ENCODE measurements at places on chromosomes 2 and 18.

- no peak for DNase-seq
Observed at GRCh38 chr2:13180729-13181128, 464.0 kb downstream of the TRIB2 start.

DNA sequence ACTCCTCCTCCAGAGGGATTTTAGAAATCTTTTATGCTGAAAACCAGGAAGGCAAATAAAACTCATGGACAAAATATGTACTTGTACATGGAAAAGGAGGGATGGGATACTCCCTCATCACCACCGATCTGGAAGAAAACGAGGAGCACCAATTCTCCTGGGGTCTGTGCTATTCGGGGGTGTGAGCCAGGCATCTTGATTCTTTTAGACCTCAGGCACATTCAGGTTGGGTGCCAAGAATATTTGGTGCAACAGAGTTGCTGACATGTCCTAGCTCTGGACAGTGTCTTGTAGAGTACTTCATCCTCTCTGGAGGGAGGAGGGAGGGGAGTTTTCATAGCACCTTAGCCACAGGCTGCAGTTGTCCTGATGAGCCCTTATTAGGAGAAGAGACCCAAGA lies 163.0 kb downstream of the PRKCE start:
- no peak for DNase-seq

DNA sequence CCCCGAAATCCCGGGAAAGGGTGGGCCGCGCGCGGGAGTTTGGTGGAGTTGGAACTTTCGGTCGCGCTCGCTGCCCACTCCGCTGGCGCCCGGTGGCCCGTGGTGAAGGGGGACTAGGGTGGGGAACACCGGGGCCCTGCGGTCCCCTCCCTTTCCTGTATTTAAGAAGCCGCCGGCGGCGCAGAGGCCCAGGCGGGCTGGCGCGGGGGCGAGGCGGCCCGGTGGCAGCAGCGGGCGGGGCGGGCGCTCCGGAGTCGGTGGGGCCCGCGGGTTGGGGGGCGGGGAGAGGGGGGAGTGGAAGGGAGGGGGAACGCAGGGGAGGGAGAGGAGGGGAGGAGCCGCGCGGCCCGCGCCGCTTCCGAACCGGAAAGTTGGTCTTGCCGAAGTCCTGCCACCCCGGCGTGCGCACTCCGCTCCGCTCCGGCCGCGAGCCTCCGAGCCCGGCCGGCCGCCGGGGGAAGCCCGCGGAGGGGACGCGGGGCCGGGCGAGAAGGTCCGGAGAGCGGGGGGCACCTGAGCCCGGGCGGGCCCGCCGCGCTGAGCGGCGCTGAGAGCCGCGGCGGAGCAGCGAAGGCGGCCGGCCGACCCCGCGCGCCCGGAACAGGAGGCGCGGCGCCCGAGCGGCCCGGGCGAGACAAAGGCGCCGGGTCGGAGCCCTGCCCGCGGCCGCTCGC lies 425 bp upstream of the SALL3 start:
- no peak for DNase-seq

- no peak for DNase-seq
Observed at GRCh38 chr2:160574468-160575140, 81.0 kb upstream of the RBMS1 start.

DNA sequence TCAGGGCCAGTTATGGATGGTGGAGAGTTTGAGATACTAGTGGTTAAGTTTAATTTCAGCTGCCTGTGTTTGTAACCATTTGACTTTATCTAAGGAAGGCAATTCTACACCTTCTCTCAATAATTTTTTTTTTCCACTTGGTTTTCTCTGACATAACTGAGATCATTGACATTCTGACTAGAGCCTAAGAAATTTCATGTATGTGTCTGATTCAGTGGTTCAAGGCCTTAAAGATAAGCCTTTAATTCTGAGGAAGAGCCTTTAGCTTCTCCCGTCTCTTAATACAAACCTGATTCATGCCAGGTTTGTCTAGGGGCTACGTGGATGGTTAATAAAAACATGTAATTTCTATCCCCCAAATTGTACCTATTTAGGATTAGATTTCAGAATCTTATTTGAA lies 971.4 kb downstream of the DPP10 start:
- no peak for DNase-seq

GRCh38 chr2:206716623-206717022 lies 1.6 kb downstream of the DYTN start:
- DNase-seq = no peak

DNA sequence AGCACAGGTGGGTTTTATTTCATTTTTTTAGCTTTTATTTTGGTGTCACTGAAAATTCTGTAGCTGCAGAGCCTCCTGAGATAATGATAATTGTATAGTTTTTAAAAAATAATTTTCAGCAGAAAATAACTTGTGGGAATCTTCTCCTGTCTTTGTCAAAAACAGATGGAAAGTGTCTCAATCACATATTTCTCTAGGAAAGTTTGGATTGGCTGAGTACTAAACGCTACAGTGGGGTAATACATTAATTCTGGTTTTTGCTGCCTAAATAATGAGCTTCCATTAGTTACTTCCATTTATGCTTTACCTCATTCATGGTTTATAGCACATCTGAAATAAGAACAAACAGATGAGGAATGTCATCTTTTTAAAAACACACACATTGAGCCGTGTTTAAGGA lies 2.2 kb downstream of the TWIST2 start:
- no peak for DNase-seq

DNA sequence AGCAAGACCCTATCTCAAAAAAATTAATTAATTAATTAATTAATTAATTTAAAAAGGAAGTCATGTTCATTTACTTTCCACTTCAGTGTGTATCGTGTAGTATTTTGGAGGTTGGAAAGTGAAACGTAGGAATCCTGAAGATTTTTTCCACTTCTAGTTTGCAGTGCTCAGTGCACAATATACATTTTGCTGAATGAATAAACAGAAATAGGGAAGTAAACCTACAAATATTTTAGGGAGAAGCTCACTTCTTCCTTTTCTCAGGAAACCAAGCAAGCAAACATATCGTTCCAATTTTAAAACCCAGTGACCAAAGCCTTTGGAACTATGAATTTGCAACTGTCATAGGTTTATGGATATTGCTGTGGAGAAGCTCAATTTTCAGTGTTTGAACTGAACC lies 27.8 kb downstream of the SLC14A1 start:
- DNase-seq = no peak

GRCh38 chr2:199772035-199772976 lies 78.7 kb downstream of the FTCDNL1 start:
- DNase-seq = no peak

- no peak for DNase-seq
Observed at GRCh38 chr2:180205621-180206235, 198.6 kb upstream of the CWC22 start.

DNA sequence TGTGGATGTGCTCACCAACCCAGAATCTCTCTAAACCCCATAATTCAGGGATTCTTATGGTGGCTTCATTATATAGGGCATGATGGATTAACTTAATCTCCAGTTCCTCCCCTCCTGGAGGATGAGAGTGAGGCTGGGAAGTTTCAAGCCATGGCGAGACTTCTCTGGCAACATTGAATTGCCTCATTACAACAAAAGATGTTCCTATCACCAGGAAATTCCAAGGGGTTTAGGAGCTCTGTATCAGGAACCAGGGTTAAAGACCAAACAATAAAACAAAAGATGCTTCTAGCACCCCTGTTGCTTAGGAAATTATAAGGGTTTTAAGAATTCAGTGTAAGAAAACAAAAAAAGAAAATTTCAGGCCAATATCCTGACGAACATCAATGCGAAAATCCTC lies 100.1 kb downstream of the NAB1 start:
- DNase-seq = no peak

DNA sequence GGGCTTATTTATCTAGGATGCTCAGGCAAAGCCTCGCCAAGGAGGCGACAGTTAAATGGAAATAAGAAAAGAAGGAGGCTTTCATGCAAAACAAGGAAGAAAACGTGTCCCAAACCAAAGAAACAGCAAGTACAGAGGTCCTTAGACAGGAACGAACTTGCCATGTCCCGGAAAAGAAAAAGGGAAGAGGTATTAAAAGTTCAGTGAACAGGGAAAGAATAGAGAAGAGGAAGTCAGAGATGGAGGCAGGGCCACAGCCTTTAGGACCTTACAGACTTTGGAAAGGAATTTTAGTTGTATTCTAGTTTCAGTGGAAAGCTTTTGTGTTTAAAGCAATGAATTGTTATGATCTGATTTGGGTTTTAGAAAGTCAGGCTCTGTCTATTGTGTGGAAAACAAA lies 22.1 kb downstream of the IKZF2 start:
- DNase-seq = no peak

- DNase-seq = no peak
Observed at GRCh38 chr18:41162191-41162590, 792.8 kb upstream of the PIK3C3 start.

GRCh38 chr2:234178330-234179030 lies 128.0 kb downstream of the SPP2 start:
- no peak for DNase-seq

DNA sequence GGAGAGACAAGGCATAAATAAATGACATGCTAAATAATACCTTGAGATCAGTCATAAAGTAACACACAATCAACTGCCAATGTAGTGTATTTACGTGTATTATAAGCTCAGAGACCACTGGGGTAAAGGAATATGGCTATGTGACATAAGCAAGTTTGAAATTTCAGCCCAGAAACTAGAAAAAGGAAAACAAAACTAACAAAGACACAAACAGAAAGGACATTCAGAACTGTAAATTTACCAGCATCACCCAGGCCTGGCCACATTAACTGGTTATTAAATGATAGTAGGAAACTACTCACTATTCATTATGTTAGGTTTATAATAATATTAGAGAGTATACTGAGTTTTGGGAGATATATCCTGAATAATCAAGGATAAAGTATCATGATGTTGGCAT lies 98.8 kb downstream of the METTL8 start:
- no peak for DNase-seq

DNA sequence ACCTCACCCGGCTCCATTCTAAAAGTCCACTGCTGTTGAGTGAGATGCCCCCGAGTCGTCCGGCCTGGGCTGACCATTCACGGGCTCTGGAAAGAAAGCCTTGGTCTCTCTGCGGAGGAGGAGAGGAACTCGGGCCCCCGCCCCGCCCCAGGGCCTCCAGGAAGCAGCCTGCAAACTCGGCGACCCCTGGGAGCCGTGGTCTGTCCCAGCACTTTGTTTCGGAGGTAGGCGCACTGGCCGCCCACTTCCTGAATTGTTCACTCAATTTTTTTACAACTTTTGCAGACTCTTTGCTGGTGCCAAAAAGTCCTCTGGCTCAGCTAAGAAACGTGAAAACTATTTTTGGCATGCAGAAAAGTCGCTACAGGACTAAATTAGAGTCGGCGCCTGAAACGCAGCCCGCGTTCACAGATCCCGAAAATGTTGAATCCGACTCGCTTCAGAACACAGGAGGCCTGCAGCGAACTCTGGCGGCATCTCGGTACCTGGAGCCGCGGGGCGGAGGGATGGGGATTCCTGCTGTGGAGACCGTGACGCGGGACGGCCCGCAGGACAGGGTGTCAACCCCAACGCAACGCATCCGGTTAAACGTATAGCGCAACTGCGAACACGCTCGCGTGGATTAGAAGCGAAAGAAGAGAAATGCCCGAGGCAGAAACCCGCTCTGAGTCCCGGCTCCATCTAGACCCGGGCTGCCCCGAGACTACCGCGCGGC lies 1.5 kb downstream of the PXDN start:
- no peak for DNase-seq

- no peak for DNase-seq
Observed at GRCh38 chr2:112005406-112006075, 49.5 kb upstream of the TMEM87B start.

Measured in stimulated activated CD4-positive, alpha-beta T cell treated with anti-CD3 and anti-CD28 coated beads, TNF-alpha, amount 100 ng/mL, for 4 hours (primary cell).